Panc1 (cell line): ENCODE measurements at places on chromosomes 4 and X. TPM values are rescaled to one million over a fixed set of nuclear protein-coding genes. Genes with fewer than 3 reads are reported as not detected.

- H3K27ac ChIP-seq, result no peak overlapping the region
- DNase-seq, result no peak
- H3K27me3 ChIP-seq, result no peaks in the 10 kb centered on the region
Measured at GRCh38 chrX:7218321-7219152, 70.6 kb upstream of the PUDP start.

The CT45A2 gene
- not detected for total RNA-seq

GRCh38 chr4:76003035-76003434 is 4.3 kb downstream of the CXCL9 start:
- H3K36me3 ChIP-seq, result no peaks in the 10 kb centered on the region
- no peak for DNase-seq
- no peaks in the 10 kb centered on the region; the same call in 1 of the 2 replicates for H3K27me3 ChIP-seq
- no peak overlapping the region for H3K4me3 ChIP-seq
- no peak overlapping the region for H3K27ac ChIP-seq

The TCEAL6 gene
- total RNA-seq, result not detected

GRCh38 chrX:29965634-29966033 is 249.7 kb upstream of the MAGEB2 start:
- H3K27ac ChIP-seq, result no peak overlapping the region
- DNase-seq, result no peak
- H3K4me3 ChIP-seq, result no peak overlapping the region
- H3K27me3 ChIP-seq, result no peaks in the 10 kb centered on the region
- H3K36me3 ChIP-seq, result no peaks in the 10 kb centered on the region

The CYTL1 gene
- not detected for total RNA-seq

The RTL5 gene
- 11.0 TPM for total RNA-seq

DNA sequence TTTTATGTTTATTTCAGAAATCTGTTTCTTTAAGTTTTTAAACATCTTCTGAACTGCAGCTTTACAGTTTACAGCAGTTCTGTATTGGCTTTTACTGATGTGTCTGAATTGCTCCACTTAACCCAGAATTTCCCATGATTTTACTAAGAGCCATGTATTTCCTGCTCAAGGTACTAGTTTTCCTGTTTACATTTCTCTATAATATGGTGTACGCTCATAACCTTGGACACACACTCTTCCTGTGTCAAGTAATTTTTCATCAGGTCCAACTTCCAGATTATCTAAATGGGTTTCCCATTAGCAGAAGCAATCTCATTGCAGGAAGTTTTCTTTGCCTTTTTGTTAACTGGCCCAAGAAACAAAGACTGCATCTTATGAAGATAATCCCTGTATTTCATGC is 12.3 kb downstream of the ELF2 start:
- no peaks in the 10 kb centered on the region for H3K27me3 ChIP-seq
- no peaks in the 10 kb centered on the region for H3K36me3 ChIP-seq
- no peak for DNase-seq
- H3K27ac ChIP-seq, result no peak overlapping the region
- H3K4me1 ChIP-seq, result peaks cover 3% of the 10 kb centered on the region; the same call in 1 of the 2 replicates

DNA sequence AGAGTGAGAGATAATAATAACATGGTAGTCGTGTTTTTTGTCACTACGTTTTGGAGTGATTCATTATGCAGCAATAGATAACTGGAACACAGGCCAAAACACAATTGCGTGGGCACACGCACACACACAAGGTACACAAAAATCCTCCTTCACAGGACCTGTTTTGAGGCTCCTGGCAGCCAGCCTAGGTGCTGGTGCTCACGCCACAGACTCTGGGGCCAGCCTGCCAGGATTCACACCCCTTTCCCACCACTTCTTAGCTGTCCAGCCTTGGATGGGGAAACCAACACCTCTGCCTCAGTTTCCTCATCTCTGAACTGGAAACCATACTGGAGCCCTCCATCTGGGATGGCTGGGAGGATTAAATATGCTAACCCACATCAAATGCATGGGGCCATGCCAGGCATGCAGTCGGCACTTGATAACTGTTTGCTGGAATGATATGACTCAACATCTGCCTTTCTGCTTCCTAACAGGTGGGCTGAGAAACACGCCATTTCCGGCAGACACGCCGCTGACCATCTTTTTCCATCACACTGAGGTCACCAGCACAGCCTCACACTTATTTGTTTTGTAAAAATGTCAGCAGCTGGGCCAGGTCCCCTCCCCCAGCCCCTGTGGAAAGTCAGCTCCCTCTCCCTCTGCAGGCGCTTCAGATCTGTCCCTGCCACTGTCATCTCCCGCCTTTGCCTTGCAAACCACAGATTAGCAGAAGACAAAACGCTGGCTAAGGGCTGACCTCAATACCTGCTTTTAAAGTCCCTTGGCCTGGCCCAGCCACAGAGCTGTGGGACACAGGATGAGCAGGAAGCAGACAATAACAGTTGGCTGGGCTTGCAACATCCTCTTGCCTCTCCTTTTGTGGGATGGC is 237.5 kb downstream of the BCOR start:
- DNase-seq, result no peak
- H3K4me3 ChIP-seq, result no peak overlapping the region
- no peaks in the 10 kb centered on the region for H3K4me1 ChIP-seq
- H3K27me3 ChIP-seq, result no peaks in the 10 kb centered on the region
- H3K36me3 ChIP-seq, result no peaks in the 10 kb centered on the region
- no peak overlapping the region for H3K27ac ChIP-seq

- H3K4me3 ChIP-seq, result no peak overlapping the region
- no peaks in the 10 kb centered on the region for H3K36me3 ChIP-seq
Measured at GRCh38 chr4:169070895-169071218, 60.8 kb upstream of the CBR4 start.

DNA sequence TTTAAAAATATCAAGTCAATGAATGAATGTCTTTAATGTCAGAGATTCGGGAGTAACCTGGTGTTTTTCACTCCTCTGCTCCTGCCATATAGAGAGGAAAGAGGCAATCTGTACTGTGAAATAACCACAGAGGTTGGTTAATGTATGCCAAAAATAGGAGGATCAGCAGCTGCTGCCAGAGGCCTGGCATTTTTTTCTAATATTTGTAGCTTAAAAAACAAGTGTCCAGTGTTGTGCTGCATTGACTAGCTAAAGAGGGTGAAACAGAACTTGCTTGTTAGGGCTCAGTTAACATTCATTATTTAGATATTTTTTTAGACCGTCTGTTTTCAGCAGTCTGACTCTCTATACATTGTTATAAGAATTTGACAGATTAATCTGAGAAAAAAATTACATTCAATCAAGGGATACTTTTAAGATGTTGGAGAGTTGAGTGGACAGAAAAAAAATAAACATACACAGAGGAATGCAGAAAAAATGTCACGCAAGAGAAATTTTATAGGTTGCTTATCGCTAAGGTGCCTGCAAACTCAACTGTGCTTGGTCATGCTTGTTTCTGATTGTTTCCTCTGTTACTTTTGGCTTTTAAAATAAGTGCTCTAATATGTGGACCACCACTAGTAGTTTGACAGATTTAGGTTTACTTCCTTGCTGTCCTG is 392.3 kb upstream of the GALNT7 start:
- H3K4me3 ChIP-seq, result no peak overlapping the region
- H3K27me3 ChIP-seq, result no peaks in the 10 kb centered on the region
- no peak for DNase-seq
- no peaks in the 10 kb centered on the region for H3K4me1 ChIP-seq

DNA sequence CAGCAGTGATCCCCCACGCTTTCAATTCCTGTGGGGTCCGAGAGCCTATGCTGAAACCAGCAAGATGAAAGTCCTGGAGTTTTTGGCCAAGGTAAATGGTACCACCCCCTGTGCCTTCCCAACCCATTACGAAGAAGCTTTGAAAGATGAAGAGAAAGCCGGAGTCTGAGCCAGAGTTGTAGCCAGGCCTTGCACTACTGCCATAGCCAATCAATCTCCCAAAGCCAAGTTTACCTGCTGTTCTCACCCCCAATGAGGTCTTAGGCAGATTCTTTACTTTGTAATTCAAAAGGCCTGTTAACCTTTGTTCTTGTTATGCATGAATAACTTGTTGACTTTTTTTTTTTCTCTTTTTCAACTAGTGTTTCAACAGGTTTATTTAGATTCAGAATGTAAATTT is 4.0 kb downstream of the MAGEB2 start:
- H3K4me1 ChIP-seq, result no peaks in the 10 kb centered on the region
- H3K27me3 ChIP-seq, result no peaks in the 10 kb centered on the region
- DNase-seq, result no peak
- no peak overlapping the region for H3K27ac ChIP-seq
- H3K36me3 ChIP-seq, result no peaks in the 10 kb centered on the region

DNA sequence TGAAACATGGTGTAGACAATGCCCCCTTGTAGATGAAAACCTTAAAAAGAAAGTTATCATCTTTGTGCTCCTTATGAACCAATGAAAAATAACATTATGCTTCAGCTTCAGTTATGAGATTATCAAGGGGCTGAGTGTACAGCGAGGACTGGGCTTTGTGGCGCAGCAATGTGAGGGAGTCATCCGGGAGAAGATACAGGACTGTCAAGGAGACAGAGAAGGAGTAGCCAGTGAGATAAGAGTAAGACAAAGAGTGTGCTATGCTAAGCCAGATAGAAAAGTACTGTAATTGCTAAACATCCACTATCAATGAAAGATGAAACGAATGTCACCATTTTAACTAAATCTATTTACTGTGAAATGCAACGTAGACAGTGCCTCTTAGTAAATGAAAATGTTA is 3.6 kb upstream of the KLHL15 start:
- H3K27me3 ChIP-seq, result no peaks in the 10 kb centered on the region
- H3K4me3 ChIP-seq, result no peak overlapping the region
- H3K36me3 ChIP-seq, result no peaks in the 10 kb centered on the region
- no peaks in the 10 kb centered on the region for H3K4me1 ChIP-seq

DNA sequence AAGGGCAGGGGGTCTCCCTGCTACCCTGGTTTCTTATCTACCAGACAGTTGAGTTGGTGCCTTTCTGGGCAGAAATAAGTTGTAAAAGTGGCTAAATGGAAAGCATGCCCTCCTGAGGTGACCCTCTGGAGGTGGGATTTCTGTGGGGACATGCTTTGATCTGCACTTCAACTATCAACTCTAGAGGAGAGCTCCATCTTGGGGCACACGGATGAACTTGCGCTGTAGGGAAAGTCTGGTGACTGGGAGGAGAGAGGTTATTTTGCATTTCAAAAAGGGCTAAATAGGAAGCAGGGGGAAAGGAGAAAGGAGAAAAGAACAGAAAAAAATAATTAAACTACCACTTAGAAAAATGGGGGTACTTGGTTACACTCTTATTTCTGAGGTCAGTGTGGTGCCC is 12.7 kb upstream of the RHOXF2B start:
- no peaks in the 10 kb centered on the region for H3K27me3 ChIP-seq
- H3K36me3 ChIP-seq, result no peaks in the 10 kb centered on the region
- no peak overlapping the region for H3K27ac ChIP-seq
- no peak for DNase-seq
- H3K4me3 ChIP-seq, result no peak overlapping the region

DNA sequence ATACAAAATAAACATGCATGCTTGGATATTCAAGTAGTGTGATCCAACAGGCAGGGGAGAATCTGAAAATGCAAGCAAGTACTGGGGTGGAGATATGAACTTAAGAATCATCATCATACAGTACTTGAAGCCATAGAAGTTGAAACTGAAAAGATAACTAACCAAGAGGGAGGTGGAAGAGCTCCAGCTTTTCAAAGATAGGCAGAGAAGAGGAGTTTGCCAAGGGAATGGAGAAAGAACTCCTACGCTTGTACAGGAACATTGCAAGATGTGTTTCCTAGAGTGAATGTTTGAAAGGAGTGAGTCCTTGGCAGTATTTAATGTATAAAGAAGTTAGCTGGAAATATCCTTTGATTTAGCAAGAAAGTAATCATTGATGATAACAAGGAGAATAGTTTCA is 106.2 kb upstream of the FRMPD4 start:
- no peak overlapping the region for H3K4me3 ChIP-seq
- no peaks in the 10 kb centered on the region for H3K36me3 ChIP-seq
- H3K27ac ChIP-seq, result no peak overlapping the region

The MAGEA11 gene
- total RNA-seq, result not detected

DNA sequence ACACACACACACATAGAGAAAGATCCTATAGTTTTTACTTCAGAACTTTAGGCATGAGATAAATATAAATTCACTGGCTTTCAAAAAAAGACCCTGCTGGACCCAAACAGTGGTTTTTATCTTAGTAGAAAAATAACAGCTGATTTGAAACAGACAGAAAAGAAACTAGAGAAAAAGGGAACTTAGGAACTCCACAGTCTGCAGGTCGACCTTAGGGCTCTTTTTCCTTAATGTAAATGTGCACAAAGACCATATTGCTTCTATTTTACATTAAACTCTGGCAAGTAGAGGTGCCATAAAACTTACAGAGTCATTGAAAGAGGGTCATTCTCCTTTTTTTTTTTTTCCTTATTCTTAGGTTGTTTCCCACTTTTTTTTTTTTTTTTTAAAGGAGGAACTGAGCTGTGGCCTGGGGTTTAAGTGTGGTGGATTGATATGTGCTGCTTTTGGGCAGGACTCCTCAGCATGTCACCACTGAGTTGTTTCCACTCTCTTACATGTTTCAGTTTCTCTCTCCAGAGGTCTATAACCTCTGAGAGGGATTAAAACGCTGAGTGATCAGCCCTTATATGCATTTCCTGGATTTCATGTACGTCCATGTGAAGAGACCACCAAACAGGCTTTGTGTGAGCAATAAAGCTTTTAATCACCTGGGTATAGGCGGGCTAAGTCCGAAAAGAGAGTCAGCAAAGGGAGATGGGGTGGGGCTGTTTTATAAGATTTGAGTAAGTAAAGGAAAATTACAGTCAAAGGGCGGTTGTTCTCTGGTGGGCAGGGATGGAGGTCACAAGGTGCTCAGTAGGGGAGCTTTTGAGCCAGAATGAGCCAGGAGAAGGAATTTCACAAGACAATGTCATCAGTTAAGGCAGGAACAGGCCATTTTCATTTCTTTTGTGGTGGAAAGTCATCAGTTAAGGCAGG is 70.8 kb upstream of the PACRGL start:
- H3K36me3 ChIP-seq, result no peaks in the 10 kb centered on the region
- DNase-seq, result no peak
- H3K4me1 ChIP-seq, result no peaks in the 10 kb centered on the region
- no peak overlapping the region for H3K27ac ChIP-seq
- H3K4me3 ChIP-seq, result no peak overlapping the region
